ENCODE measurements at places on chromosomes 4 and X.

DNA sequence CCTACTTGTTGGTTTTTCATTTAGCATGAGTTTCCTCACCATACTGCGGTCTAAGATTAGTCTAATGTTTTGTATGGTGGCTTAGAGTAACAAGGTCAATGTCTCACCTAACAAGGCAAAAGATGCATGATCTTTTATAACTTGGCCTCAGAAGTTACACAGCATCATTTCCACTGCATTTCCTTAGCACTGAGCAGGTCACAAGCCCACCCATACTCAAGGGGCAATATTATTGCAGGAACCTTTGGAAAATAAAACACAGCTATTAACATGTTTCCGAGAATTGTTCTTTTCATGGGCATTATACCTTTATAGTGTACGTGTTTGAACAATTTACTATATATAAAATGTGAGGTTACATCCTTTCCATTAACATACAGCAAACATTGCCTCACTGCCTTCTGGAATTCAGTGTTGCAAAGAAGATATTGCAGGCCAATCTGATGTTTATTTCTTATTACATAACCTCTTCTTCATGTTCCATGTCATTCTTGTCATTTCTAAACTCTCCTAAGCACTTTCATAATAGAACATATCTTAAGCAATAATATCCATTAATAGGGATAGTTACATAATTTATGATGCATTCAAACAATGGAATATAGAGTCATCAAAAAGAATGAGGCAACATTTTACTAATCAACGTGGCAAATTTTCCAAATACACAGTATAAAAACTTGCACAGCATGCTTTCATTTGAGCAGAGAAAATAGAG is 153.8 kb downstream of the AREG start:
- no peaks in the 10 kb centered on the region for H3K27me3 ChIP-seq
- H3K27ac ChIP-seq: no peak overlapping the region
- peaks cover 4% of the 10 kb centered on the region for H3K36me3 ChIP-seq
- DNase-seq: no peak

DNA sequence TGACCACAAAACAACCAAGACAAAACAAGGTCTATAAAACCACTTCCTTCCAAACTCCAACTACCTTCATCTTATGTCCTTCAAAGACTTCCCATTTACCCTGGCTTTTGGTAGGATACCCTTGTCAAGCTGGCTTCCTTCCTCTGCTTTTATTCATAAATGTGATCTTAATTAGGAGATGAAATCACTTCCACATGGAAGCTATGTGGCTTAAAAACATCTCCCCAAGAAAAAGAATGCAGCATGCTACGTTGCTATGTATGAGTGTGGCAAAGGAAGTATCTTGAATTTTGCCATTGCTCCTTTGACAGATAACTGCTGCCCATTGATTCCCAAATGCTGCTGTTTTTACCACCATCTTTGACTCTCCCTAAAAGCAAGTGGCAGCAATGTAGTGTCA is 46.4 kb upstream of the VEGFD start:
- peaks cover 10% of the 10 kb centered on the region for H3K27me3 ChIP-seq
- no peak overlapping the region for H3K27ac ChIP-seq
- H3K4me1 ChIP-seq: no peaks in the 10 kb centered on the region
- no peaks in the 10 kb centered on the region for H3K36me3 ChIP-seq

GRCh38 chr4:188111955-188112354 is 2.6 kb upstream of the TRIML2 start:
- no peaks in the 10 kb centered on the region for H3K4me1 ChIP-seq
- H3K4me3 ChIP-seq: no peak overlapping the region
- H3K36me3 ChIP-seq: no peaks in the 10 kb centered on the region
- no peak for DNase-seq

GRCh38 chr4:162360369-162361149 is 196.8 kb upstream of the FSTL5 start:
- no peaks in the 10 kb centered on the region for H3K4me1 ChIP-seq
- H3K4me3 ChIP-seq: no peak overlapping the region
- no peaks in the 10 kb centered on the region for H3K36me3 ChIP-seq
- no peaks in the 10 kb centered on the region for H3K27me3 ChIP-seq
- no peak for DNase-seq
- no peak overlapping the region for H3K27ac ChIP-seq

Measured in activated naive CD4-positive, alpha-beta T cell treated with anti-CD3 and anti-CD28 coated beads for 36 hours (primary cell).